Stimulated activated CD4-positive, alpha-beta T cell treated with anti-CD3 and anti-CD28 coated beads, TNF-alpha, amount 100 ng/mL, for 48 hours (primary cell): ENCODE measurements at places on chromosomes 6 and 20.

DNA sequence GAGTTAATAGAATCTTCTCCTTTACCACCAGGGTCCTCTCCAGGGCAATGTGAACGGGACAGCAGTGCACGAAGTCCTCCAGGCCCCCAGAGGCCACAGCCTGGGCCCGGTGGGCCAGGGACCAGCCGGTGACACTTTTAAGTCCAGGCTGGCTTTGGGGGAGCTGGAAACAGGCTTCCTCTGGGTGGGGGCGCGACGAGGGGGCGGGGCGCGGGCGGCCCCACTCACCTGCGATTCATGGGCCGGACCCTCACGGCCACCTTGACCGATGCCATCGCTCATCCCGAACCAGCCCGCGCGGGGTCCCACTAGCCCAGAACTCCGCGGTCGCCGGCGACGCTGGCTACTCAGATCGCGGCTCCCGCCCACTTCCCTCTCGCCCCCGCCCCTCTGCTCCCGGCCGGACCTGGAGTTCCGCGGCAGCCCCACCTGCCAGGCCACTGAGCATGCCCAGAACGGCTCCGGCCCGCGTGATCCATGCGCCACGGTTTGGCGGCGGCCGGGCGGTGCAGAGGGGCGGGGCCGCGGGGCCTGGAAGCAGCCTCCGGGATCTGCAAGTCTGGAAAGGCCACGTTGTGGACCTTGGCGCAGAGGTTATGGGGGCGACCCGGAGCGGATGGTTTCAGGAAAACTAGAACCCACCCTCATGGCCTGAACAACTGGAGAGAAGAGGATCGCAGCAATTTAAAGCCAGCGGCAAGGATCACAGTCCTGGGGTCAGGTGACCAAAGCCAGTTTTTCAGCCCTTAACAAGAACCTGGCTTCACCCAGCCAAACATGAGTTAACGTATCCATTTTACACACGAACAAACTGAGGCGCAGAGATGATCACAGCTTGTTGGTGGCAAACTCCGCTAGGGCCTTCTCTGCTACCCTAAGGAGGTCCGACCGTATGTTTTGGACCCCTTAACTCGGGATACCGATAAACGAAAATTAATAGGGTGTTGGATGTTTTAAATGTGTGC is at the start of gene KIF16B:
KIF16B (minus strand) TSS at position 448 of the 965 bp plus-strand sequence; CDS start at position 275, 173 bp downstream.
- peak; percentile 81 for DNase-seq

- DNase-seq = no peak
These were observed 901 bp upstream of the TMEM151B start for GRCh38 chr6:44269178-44269920.

DNA sequence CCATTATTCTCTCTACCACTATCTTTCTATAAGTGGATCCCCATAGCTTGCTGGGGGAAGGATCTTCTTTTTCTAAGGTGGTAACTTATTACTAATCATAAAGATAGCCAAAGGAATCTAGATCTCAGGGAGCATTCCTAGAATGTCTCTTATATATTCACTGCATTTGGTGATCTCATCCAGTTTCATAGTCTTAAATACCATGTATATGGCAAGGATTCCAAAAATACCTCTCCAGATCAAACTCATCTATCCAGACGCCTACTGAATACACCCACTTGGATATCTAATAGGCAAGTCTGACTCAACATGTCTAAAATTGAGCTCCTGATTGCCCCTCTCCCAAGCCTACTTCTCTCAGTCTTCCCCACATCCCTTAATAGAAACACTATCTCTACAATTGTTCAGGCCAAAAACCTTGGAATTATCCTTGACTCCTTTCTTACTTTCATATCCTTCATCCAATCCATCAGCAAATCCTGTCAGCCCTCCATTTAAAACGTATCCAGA is 264.4 kb downstream of the HACE1 start:
- DNase-seq = no peak

DNA sequence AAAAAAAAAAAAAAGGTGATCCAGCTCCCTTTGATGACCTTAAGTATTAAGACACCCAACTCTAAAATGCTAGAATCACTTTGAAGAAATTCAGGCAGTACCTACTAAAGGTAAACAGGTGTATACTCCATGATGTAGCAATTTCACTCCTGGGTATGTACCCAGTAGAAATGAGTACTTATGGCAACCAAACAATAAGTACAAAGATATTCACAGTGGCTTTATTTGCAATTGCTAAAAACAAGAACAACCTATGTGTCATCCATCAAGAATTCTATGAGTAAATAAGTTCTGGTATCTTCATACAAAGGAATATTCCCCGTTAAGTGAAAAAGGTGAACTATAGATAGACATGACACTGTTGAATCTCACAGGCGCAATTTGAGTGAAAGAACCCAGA is 29.4 kb downstream of the MDGA1 start:
- DNase-seq = no peak

GRCh38 chr6:16396497-16397319 is 158.3 kb downstream of the GMPR start:
- no peak for DNase-seq

GRCh38 chr20:12086359-12086758 is 168.7 kb downstream of the BTBD3 start:
- no peak for DNase-seq

GRCh38 chr6:6940031-6941025 is 167.4 kb upstream of the RREB1 start:
- DNase-seq = no peak

DNA sequence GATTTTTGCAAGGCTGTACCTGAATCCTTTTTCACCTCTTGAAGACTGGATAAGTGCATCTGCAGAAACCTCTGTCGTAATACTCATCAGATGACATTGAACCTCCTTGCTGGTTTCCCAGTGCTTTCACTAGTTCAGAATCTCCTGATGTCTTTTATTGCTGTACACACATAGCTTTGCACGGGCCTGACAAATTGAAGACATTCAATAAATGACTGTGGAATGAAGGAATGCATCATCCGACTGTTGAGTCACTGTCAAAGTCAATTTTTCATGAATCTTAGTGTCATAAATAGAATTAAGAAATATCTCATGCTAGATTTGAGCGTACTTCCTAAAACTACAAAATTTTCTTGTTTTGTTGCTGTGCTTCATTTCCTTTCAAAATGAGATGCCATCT is 598.2 kb upstream of the MAP3K7 start:
- DNase-seq = no peak

DNA sequence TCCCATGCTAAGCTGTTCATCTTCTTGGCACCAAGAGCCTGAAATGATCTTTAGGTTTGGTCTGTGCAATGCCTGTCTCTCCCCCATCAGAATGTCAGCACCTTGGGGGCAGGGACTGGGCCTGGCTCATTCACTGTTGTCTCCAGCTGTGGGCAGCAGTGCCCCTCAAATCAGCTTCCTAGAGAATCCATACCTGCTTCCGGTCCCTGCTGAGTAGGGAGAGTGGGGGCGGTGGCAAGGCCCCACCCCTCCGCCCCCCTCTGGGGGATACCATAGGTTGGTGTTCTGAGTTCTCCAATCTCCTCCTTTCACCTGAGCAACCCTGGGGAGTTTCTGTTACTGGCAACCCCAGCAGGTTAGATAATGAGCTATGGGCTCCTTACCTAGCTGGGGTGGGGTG is 19.2 kb upstream of the SPDEF start:
- no peak for DNase-seq

- no peak for DNase-seq
These were observed 132.2 kb upstream of the CDH4 start for GRCh38 chr20:61119794-61120410.

DNA sequence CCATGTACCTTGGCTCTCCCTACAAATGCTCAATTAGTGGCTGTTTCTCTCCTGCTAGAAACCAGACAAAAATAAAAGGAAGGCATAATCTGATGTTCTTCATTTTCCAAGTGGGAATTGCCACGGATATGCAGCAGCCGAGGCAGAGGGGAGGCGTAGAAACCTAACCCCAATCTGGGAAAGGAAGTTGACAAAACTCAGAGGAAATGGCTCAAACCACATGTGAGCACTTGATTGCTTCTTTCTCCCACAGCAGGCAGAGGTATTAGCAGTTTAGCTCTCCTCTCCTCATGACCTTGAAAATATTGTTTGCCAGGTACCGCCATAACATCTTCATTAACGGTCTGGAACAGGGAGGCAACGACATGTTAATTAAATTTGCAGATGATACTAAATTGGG is 3.8 kb upstream of the MLN start:
- no peak for DNase-seq

DNA sequence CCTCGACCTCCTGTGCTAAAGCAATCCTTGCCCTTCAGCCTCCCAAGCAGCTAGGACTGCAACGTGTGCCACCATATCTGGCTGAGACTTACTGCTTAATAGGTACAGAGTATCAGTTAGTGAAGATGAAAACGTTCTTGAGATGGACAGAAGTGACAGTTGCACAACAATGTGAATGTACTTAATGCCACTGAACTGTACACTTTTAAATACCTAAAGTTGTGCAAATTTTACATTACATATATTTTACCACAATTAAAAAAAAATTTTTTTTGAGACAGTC is 25.9 kb downstream of the NUDT3 start:
- no peak for DNase-seq

- no peak for DNase-seq
These were observed 1092.0 kb upstream of the MAP3K7 start for GRCh38 chr6:91678679-91679446.

DNA sequence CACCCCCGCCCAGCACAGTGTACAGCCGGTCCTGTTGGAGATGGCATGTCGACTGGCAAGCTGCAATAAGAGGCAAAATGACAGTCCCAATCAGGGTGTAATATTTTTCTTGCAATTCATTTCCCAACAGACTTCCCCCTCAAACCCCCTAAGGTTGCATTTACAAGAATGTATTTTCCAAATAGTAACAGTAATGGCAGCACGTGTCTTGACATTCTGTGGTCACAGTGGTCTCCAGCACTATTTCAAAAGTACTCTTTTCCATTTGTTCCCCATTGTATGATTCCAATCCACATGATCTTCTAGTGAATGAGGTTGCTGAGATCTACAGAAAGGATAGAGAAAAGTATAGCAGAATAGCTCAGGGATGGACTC is 97.8 kb upstream of the CARMIL1 start:
- DNase-seq = no peak

DNA sequence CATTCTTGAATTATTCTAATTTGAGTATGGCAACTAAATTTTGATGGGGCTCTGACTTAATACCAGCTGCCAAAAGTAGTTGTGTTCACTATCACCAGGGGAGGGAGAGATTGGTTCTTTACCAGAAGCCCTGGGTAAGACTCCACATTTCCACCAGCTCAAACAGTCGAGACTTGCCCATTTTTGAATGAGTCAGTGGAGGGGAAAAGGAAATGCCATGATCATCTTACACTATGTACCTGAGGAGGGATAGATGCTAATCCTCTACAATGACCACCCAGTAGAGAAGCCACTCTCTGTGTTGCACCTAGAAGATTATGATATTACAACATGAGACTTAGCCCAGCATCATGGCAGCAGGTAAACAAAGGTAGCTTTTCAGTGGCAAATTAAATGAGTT is 77.0 kb upstream of the SGK1 start:
- no peak for DNase-seq

GRCh38 chr6:137357263-137357947 is 136.8 kb downstream of the OLIG3 start:
- DNase-seq = no peak

- DNase-seq = no peak
These were observed 368.5 kb downstream of the TBC1D32 start for GRCh38 chr6:120965814-120966213.

- no peak for DNase-seq
These were observed 201.3 kb upstream of the MOCS1 start for GRCh38 chr6:40135491-40136072.

- DNase-seq = no peak
These were observed 4.4 kb upstream of the KIAA0319 start for GRCh38 chr6:24650365-24650764.

DNA sequence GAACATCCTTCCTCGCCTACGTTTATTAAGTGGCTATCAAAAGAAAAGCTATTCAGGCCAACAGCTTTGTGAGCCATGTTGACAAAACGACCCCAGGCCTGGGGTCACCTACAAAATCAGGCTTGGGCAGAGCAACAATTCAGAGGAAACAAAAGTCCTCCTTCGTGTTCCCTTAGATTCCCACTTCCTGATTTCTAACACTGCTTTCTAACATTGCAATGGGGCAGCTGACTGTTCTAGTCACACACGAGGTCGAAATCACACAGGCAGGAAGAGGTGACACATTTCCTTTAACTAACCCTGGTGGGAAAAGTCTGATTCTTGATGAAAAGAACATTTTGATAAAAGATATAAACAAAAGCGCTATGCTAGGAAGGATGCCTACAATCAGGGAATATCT is 31.9 kb downstream of the WDR27 start:
- DNase-seq = no peak

DNA sequence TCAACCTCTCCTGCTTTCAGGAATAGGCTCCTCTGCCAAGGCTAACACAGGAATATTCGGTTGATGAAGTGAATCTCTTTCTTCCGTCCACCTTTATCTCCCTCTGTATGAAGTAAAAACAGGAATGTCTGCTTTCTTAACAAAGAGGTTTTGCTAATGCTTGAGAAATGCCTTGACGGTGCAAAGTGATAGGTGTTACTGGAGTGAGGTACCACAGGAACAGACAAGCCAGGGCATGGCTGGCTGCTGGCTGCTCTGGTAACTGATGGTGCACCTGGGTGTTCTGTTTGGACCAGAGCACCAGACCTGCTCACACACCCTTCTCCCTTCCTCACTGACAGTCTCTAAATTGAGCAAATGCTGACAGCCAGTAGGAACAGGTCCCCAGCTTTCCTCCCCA is 174.0 kb upstream of the FBXL4 start:
- DNase-seq = no peak

GRCh38 chr6:17525637-17526036 is 74.5 kb upstream of the FAM8A1 start:
- no peak for DNase-seq

DNA sequence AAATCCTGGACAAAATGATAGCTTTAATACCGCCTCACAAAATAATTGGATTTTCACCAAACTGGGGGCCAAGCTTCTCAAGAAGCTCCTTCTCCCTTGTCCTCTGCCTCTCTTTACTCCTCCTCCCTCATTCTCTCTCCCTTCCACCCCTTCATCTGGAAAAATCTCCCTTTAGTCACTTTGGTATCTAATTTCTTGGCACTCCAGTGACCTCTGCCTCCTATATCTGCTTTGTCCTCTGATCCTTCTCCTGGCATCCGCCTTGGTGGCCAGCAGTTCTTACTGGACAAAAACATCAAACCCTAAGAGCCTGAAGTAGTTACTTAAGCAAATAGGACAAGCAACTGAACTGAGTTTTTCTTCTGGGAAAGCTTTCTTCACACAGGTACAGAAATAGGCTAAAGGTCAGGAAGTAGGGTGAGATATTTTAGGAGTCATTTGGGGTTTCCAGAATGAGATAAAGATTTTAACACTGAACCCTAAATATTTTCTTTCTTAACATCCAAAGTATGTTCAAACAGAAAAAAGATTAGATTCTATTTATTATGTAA is 220.7 kb downstream of the ARHGAP18 start:
- DNase-seq = no peak

DNA sequence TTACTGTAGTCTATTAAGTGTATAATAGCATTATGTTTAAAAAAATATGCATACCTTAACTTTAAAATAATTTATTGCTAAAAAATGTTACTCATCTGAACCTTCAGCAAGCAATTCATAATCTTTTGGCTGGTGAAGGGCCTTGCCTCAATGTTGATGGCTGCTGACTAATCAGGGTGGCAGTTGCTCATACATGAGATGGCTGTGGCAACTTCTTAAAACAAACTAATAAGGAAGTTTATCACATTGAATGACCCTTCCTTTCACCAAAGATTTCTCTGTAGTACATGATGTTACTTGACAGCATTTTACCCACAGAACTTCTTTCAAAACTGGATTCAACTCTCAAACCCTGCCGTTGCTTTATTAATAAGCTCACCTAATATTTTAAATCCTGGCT is 84.0 kb downstream of the TASP1 start:
- no peak for DNase-seq

GRCh38 chr6:54072635-54073313 is 38.5 kb upstream of the MLIP start:
- no peak for DNase-seq
